H54 (cell line): ENCODE measurements at places on chromosomes 7 and 10.

DNA sequence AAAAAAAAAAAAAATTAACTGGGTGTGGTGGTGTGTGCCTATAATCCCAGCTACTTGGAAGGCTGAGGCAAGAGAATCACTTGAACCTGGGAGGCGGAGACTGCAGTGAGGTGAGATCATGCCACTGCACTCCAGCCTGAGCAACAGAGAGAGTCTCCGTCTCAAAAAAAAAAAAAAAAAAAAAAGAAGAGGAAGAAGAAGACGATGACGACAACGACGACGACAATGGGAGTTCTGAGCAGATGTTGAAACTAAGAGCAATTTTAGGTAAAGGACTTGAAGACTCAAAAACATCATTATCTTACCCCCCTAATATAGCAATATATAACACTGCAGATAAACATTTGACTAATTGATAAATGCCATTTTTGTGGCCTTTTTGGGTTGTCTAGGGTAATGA lies 39.5 kb upstream of the PPP1R17 start:
- no peak for DNase-seq

DNA sequence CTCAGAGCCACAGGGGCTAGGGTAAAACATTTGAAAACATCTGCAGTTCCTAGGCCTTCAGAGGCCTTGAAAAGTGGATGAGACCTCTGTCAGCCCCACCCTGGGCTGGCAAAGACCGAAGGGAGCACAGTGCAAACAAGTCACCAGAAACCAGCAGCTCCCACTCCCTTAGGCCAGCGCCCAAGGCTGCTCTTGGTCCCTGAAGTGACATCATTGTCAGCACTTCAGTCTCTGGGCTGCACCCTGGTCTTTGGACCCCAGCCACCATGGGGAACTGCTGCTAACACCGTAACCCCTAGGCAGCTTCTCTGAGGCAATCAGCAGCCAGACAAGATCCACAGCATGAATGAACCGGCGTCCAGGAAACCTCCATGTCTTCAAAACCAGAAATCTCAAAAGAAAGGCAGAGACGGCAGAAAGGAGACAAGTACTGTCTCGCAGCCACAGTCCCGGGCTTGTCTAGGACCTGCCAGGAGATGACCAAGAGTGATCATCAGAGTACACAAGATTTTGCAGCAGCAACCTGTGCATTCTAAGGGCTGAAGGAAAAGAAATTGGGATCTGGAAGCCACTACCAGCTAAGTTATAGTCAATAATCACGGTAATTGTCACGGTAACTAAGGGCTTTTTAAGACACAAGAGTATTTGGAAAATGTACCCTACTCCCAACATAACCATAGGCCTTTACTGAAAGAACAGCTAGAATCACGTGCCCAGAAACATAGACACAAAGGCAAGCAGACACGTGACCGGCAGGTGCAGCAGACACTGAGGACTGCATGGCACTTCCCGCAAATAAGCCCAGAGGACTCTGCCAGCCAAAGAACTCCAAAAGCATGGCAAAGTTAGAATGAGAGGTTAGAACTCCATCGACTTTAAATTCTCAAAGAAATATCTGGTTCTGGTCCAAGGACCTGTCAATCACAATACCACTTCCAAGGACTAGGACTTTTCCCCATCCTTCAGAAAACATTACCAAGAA lies 23.3 kb downstream of the CPXM2 start:
- no peak for DNase-seq

GRCh38 chr7:84139986-84140729 lies 54.4 kb downstream of the SEMA3A start:
- DNase-seq: no peak

- no peak for DNase-seq
These were observed 11.0 kb upstream of the ZNF273 start for GRCh38 chr7:64892116-64892515.

GRCh38 chr10:122281018-122281626 lies 10.0 kb downstream of the BTBD16 start:
- no peak for DNase-seq

- DNase-seq: no peak
These were observed 12.8 kb upstream of the WIPF3 start for GRCh38 chr7:29793507-29793906.

GRCh38 chr10:22958338-22958737 lies 30.5 kb downstream of the ARMC3 start:
- DNase-seq: no peak

GRCh38 chr10:45453639-45454255 lies 79.7 kb downstream of the ALOX5 start:
- no peak for DNase-seq

GRCh38 chr7:69032848-69033247 lies 565.4 kb upstream of the AUTS2 start:
- no peak for DNase-seq

- DNase-seq: no peak
These were observed 60.5 kb downstream of the KIAA1217 start for GRCh38 chr10:24269476-24269875.

DNA sequence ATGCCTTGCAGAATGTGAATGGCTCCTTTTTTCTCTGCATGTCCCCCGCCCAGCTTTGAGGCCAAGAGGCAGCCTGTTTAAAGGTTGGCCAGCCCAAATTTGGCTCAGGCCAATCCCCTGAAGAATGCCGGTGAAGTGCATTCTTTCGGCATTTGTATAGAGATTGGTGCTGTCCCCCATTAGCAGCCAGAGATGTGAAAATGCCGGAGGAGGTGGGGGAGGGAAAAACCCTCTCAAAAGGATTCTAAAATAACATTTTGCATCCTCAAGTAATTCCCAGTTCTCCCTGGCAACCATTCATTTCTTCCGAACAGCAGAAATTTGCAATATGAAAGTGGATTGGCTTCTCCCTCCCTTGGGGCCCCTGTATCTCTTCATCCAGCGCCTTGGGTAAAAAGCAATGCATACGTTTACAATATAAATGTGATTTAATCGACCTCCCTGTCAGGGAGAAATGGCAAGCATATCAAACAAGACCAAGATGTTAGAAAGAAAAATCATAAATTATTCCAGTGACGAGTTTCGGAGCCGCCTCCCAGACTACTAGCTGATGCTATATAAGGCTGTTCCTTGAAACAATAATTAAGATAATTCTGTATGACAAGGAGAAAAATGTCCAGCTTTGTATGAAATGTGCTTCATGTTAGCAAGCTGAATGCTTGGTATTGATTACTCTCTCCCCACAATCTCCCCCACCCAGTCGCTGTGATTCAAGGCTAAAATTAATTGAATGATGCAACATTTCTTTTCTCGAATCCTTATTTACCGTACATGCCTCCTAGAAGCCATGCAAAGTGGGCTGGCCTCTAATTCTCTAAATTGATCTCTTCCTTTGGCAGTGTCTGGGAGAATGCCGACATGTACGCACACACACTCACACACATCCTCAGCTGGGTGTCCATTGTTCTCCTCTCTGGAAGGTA lies 323.7 kb downstream of the RPS24 start:
- no peak for DNase-seq

- DNase-seq: no peak
These were observed 14.2 kb downstream of the DUSP5 start for GRCh38 chr10:110511734-110512449.

GRCh38 chr10:123884907-123885381 lies 6.7 kb downstream of the CPXM2 start:
- no peak for DNase-seq

DNA sequence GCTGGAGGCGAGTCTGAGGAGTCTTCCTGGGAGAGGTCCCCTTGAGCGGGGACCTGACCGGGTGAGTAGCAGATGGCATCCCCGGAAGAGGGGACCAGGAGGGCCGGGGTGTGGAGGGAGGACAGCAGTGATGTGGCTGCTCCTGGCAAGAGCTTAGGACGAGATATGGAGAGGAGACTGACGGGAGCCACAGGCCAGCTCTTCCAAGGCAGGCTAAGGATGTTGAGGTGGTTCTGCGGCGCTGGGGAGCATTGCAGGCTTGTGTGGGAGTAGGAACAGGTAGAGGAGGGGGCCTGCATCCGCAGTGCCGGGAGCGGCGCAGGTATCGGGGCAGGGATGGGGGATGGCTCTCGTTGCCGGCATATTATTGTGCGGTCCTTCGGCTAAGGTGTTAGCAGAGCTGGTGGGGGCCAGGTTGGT lies 76.7 kb upstream of the ANLN start:
- no peak for DNase-seq

DNA sequence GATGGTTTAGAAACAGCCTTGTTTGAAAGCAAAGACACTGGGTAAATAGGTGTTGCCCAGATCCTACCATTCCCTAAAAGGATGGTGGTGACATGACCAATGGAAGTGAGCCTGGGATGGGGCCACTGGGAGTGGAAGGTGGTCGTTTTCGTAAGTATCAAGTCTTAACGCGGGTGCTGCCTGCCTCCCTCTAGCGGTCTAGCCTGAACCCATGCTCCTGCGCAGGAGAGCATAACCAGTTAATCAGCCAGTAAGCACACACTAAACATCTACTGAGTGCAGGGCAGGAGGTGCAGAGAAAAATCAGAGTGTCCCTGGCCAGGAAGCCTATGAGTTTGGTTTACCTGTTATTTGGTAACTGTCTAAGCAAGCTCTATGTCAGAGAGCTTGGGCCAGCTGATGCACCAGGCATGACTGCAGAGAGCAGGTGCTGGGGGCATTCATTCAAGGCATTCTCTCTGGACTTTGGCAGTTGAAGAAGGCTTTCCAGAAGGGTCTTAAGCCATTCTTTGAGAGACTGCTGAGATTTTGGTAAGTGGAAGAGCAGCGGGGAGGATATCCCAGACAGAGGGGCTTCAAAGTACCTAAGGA lies 930 bp downstream of the GARIN1A start:
- DNase-seq: no peak

DNA sequence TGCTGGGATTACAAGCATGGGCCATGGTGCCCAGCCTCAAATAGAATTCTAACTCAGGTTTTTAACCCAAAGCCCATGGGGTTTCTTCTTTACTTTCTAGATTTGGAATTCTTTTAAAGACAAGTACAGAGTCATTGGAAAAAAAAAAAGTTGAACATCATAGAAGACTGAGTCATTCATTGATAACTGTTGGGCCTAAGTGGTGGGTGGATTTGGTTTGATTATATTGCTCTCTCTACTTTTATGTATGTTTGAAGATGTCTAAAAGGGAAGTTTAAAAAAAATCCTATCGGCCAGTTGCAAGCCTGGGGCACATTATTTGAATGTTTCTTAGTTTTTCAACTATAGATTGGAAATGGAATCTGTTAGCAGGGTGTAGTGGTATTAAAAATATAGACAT lies 49.7 kb downstream of the INPP5F start:
- no peak for DNase-seq

DNA sequence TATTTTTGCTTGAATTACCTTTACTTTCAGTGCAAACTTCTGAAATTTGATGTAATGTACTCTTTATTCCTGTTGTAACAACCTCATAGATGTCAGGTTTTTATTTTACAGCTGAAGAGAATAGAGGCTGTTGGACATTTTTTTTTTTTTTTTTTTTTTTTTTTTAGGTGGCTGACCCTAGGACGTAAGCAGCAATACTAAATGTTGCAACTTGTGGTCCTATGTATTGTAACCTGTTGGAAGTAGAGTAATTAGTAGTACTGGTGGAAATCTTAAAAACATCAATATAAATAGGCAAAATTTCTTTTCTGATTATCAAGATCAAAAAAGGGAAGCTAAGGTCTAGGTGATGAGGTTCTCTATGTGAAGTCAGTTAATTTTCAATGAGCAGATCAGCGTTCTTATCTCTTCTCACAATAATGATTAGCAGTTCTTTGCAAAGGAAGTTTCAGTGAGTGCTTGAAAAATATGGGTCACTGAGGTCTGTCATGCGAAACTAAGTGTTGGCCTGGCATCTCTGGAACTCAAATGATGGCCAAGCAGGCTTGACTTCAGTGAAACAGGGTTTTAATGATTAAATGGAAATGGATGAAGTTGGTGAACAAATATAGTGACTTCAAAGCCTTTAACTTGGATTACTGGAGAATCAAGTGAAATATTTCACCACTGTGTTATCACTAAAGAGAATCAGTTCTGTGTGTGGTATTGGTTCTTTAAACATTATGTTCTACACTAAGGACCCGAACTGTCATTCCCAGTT lies 42.7 kb downstream of the BICC1 start:
- DNase-seq: no peak

DNA sequence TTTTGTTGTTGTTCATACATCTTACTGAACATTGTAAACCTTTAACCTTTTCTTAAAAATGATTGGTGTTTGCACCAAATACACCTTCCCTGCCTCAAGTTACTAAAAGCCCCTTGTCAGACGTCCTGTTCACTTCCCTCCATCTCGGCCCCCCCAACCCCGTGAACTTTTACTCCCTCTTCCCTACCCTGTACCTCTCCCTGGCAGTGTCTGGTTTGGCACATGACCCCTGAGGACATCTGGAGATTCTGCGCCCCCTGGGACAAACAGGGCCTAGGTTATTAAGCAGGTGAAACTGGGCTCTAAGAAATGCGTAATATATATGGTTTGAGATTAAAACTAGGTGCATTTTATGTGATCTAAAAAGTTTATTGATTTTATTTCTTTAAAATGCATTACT lies 1.4 kb downstream of the PPP2R2D start:
- no peak for DNase-seq

DNA sequence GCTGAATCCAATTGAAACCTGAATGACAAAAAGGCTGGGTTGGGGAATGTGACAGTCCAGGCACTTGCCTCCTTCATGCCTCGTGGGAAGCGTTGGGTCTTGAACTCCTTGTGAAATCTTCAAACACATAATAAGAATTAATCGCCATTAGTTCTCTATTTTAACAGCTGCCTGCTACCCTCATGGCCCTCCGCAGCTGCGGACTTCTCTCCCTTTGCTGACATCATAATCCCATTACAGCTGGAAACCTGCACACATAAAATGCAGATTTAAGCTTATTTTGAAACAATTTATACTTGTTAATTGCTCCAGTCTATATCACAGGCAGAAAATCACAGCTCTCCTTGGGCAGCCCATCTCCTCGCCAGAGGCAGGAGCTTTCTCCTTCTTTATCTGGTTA lies 403.0 kb upstream of the MKI67 start:
- DNase-seq: no peak

DNA sequence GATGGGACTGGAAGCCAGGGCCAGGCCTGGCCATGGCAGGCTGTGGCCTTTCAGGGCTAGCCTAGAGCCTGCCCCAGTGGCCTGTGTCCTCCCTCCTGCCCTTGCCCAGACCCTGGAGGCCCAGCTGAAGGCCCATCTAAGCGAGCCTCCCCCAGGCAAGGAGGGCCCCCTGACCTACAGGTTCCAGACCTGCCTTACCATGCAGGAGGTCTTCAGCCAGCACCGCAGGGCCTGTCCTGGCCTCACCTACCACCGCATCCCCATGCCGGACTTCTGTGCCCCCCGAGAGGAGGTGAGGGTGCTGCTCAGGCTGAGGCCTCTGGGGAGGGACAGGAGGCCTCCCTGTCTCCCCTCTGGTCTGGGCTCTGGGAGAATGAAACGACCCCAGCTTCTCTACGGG lies 60.9 kb downstream of the PALD1 start:
- no peak for DNase-seq

- DNase-seq: no peak
These were observed 41.4 kb downstream of the NUDCD3 start for GRCh38 chr7:44448922-44449583.
